Activated CD8-positive, alpha-beta memory T cell treated with anti-CD3 and anti-CD28 coated beads for 1 hour (primary cell): ENCODE measurements at places on chromosomes 12 and 14.

DNA sequence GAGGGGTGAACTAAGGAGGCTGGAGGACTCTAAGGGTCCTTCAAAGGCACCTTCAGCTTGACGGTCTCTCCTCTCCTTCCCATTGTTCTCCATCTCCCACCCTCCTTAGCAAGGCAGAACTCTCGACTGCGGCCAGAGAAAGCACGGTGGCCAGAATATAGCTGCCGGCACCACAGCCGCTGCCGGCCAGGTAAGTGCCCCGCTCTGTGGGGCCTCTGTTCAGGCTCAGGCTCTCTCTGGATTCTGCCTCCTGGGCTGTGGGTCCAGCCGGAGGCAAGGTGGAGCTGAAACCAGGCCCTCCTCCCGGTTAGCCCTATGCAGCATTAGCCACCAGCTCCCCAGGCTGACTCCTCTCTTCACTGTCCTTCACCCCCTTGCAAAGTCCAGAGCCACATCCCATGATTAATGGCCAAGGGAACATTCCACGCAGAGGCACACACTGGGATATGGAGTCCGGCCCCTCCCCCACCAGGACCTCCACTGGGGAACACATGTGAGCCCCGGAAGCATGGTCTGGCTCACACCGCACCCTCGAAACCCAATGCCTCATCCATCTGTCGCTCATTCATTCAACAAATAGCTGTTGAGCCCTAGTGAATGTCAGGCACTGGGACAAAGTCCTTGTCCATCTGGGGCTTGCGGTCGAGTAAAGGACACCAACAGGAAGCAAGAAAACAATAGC, 25.2 kb downstream of the LTBP2 start:
- no peak for DNase-seq

DNA sequence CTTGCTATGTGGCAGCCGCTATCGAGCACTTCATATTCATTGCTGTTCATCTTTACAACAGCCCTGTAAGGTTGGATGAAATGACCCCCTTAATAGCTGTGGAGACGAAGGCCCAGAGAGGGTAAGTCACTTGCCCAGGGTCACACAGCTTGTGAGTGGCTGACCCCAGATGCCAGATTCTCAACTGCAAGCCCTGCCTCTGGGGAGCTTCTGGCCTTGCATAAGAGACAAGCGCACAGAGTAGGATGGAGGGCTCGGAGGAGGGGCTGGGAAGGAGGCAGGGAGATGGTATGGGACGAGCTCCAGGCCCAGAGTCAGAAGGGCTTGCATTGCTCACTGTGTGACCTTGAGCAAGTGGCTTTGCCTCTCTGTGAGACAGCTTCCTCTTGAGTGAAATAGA, 27.4 kb upstream of the NCOR2 start:
- no peak for DNase-seq

DNA sequence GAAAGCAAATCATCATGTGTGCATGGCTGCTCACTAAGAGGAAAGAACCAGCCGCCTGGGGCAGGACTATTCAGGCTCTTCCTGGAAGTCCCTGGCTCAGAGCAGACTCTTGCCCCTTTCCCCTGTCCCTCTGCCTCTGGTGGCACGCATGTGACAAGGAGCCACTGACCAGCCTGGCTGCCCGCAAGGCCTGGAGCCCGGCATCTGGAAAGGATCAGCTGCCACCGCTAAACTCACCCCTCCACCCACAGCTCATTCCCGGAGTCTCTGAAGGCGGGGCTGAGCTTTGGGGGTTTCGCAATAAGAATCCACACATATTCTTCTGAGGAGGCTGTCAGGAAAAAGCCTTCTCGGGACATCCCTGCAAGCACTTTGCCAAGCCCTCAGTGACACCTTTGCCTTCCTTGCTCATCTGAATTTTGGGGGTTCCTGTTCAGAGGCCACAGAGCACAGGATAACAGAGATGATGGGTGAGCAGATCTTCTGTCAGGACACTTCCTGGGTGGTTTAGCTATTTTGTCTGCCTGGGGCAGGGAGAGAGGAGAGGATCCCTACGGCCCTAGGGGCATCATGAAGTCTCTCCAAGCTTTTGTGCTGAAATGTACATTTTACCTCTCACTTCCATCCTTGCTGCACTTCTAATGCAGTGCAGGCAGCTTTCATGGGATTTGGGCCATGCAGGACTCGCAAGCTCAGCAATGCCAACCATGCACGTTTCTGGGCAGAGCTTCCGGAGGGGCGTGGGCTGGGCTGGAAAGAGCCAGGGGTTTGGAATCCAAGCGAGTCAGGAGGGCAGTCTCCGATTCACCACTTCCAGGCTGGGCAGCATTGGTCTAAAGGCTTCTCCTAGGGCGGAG, 124.8 kb upstream of the MAP1LC3B2 start:
- no peak for DNase-seq

GRCh38 chr14:103130965-103131364, 7.7 kb downstream of the TNFAIP2 start:
- no peak for DNase-seq

DNA sequence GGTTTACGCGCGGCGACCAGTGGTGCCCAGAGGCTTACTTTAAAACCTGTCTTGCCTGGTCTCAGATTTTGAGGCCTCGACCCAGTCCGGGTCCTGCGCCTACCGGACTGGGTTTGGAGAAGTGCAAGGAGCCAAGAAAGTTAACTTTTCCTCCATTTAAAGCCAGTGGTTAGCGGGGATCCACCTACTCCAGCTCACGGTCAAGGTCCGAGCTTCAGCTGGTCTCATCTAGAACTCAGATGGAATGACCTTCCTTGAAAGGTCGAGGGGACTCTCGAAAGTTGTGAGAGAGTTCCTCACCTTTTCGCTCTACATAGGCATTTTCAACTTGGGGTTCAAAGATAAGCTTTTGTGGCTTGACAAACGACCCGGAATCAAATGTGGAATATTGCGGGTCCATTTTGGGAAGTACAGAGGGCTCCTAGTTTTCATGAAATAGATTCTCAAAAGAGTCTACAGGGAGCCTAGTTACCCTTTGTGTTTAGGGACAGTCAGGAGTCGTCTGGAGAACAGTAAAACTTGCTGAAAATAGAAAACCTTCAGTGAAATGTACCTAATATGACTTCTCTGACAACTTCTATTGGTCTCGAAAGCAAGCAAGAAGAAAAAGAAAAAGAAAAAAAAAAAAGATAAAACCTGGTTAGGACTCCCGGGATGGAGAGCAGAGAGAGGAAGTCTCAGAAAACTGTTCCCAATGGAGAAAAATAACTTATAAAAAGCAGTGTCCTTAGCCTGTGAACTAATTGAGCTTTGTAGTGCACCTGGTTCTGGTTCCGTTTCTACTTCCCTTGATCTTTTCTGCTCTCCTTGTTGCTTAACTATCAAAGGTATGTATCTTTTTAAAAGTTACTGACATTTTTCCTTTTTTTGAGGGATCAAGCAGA, 1.4 kb downstream of the KCNMB4 start:
- no peak for DNase-seq

DNA sequence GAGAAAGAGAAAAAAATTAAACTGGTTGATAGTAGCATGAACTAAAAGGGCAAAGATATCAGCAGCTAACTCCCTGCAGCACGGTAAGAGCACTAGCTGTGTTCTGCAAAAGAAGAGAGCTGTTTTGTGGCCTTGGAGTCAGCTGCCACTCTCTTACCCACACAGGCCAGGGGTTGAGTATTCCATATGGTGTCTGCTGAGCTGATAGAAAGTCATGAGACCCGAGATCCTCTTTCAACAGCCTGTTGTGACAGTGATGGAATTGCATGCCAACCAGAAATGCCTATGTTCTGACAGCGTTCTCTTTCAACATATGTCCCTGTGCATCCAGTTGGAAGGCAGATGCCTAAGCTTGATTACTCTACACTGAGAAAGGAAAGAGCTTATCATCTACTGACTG, 39.9 kb downstream of the TMTC1 start:
- no peak for DNase-seq

DNA sequence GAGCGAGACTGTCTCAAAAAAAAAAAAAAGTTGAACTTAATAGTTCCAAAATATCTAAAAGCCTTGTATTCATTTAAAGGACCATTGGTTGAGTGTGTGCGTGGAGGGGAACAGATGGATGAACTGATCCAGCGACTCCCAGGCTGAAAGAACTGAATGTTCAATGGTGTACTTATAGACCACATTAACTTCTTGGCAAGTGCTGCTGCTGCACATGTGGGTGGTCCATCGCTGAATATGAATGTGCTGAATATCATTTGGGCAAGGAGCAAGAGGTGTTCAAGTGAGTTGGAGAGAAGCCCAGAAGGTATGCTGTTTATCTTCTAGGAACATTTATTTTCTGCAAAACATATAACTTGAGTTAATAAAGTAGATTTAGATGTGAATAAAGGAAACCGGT, 289.0 kb upstream of the RPL10L start:
- DNase-seq = no peak

- no peak for DNase-seq
These were observed 130.3 kb upstream of the NUDT4 start for GRCh38 chr12:93247313-93247991.

DNA sequence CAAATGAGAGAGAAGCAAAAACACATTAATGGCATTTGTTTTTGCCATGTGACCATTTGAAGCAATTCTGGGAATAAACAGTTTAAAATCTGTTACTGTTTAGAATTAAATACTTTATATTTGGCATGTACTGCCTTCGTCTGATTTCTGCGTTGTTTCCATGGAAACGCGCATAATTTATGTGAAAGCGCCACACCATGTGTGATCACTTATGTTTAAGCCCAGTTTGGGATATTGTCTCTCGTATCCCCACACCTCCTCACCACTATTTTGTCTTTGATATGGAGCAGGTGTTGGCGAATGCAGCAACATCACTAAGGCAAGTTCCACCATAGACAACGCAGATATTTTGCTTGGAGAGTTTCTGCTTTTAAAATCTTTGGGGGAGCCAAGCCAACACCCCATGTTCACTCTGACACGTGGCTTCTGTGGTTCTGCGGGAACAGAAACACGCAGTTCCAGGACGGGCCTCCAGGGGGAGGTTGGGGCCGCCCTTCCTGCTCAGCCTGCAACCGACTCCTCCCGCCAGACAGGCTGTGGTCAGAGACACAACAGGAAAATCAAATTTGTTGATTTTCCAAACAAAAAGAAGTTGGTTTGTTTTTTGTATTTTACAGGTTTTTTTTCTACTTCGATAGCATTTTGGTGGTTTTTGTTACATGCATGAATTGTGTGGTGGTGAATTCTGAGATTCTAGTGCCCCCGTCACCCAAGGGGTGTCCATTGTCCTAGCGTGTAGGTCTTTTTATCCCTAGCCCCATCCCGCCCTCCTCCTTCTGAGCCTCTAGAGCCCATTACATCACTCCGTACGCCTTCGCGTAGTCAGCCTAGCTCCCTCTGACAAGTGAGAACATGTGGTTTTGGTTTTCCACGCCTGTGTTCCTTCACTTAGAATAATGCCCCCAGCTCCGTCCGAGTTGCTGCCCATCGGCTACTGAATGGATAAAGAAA, 101.9 kb upstream of the SFSWAP start:
- peak; percentile 19 for DNase-seq

GRCh38 chr12:70077441-70077840, 165.8 kb upstream of the CNOT2 start:
- no peak for DNase-seq

- DNase-seq = no peak
These were observed 768.5 kb downstream of the DIO2 start for GRCh38 chr14:79442786-79443185.

- no peak for DNase-seq
These were observed 8.7 kb downstream of the SYNE3 start for GRCh38 chr14:95507701-95508103.

DNA sequence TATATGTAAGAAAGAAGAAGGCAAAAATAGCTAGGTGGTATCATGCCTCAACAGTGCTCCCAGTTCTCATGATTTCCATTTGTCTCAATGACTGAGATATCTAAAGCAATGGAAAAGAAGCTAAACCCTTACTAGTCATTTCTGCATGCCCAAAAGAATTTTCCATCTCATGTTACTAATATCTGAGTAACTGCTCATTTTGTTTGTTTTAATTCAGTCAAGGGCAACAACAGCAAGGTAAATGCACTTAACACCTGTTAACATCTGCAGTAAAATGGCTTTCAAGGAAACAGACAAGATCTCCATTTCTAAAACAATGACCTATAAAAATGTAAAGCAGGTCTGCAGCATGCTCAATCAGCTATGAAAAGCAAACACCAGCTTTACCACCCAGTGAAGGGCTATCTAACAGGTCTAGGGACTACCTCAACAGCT, 19.4 kb upstream of the SELPLG start:
- no peak for DNase-seq

- DNase-seq = no peak
These were observed 36.1 kb downstream of the CRY1 start for GRCh38 chr12:107057071-107057834.

DNA sequence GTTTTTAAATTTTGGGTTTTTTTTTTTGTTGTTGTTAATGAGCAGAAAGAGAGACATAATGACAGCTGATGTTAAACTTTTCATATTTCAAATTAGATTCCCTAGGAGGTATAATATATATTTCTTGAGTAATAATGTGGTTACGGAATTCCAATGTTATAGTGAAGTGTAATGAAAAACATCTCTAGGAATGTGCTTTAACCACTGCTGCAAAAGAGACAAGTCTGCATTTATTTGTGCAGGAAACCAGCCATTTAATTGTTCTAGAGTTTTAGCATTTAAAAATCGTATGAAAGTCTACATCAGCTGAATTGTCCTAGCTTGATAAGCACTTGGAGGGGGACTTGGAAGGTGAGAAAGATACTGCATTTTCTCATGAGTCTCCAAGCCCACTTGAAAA, 14.3 kb downstream of the SERPINA10 start:
- no peak for DNase-seq

- DNase-seq = peak; percentile 12
These were observed 21.1 kb upstream of the KCNA5 start for GRCh38 chr12:5022465-5023061.

DNA sequence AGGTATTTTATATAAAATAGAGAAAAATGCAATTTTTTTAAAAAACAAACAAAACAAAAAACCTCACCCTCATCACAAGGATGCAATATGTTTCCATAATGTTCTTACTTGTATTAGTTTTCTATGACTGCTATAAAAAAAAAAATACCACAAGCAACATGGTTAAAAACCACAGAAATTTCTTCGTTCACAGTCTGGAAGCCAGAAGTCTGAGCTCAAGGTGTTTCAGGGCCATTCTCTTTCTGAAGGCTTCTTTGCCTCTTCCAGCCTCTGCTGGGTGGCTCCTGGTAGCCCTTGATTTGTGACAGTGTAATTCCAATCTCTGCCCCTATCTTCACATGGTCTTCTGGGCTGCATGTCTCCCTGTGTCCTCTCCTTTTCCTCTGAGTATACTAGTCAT, 21.5 kb upstream of the SSTR1 start:
- DNase-seq = no peak

GRCh38 chr14:106060276-106060975, 534.0 kb downstream of the TMEM121 start:
- no peak for DNase-seq

DNA sequence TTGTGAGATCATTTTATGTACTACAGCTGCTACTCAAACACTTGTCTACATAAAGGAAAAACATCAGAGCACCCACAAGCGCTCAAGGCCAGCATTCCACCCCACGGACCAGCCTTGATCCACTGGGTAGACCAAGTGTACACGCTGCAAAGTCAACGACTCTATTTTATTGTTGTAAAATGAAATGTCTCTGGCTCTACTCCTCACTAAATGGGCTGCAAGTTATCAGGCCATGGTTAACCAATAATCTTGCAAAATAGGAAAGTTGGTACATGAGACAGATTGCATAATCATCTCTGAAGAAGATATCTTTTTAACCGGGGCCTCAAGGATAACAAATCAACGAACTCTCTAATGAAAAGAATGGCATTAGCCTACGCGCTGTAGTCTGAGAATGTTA, 69.9 kb upstream of the FOXN3 start:
- DNase-seq = no peak

- DNase-seq = no peak
These were observed 41.1 kb upstream of the PCED1B start for GRCh38 chr12:47038270-47038748.
